ENCODE measurements at places on chromosomes 1 and 21.

- DNase-seq = no peak
These were observed 27.8 kb upstream of the CCSAP start for GRCh38 chr1:229370601-229371021.

- DNase-seq = no peak
These were observed 143.6 kb downstream of the GABPA start for GRCh38 chr21:25878344-25878743.

DNA sequence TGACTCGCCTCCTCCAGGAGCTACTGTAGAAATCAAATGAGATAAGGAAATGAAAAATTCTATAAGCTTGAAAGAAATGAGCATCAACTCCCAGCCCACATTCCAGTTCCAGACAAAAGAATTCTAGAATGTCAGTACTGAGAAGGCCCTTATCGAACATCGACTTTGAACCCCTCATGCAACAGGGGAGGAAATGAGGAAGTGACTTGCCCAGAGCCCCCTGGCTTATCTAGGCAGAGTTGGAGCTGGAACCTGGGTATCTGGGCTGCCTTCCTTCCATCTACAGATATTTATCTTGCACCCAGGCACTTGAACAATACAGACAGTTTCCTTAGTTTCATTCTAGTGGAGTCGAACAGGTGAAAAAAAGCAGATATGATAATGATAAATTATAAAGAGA, 22.3 kb downstream of the MECR start:
- DNase-seq = no peak

- DNase-seq = no peak
These were observed 239.6 kb upstream of the ADAMTS5 start for GRCh38 chr21:27206368-27206982.

DNA sequence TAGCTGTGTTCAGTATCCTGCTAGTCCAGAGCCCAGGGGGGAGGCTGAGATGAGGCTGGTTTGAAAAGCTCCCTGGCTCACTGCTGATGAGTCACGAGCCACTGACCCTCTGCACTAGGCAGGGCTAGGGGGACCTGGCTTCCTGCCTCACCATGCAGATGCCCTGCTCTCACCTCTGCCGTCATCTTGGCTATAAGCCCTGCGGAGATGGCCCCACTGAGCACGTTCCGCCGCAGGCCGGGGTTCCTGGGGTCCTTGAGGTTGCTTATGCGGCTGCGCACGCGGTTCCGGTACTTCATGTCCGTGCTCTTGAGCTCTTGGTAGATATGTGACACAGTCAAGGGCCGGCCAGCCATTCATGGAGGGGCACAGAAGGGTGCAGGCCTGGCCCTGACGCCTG, 24.1 kb upstream of the ZNF436 start:
- peak; percentile 71 for DNase-seq
